ENCODE measurements at places on chromosomes 1 and 21.

DNA sequence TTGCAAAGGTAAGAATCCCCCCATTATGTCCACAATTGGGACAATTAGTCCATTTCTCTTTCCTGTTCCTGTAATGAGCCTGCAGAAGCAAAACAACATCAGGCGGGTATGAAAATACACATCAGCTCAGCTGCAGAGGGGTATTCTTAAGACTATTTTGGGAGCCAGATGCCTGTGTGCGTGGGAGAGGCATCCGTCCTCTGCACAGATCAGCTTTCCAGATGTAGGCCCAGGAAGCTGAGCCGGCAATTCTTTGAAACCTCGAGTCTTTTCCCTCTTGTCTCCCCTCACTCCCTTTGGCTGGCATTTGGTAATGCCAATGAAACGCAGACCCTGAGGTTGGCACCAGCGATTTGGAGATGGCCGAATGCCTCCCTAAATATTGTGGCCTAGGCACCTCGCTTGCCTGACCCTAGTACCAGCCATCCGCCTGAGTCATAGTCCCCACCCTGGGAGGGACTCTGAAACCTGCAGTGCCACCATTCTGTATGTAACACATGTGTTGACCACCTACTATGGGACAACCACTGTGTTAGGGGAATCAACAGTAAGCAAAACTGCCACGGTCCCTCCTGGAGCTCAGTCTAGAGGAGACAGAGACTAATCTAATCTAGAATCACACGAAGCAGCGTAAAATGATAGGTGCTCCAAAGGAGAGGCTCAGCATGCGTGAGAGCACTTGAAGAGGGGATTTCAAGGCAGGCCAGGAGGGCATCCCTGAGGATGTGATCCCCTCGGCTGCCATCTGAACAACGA is 603.0 kb downstream of the MATN1 start:
- DNase-seq, result no peak

DNA sequence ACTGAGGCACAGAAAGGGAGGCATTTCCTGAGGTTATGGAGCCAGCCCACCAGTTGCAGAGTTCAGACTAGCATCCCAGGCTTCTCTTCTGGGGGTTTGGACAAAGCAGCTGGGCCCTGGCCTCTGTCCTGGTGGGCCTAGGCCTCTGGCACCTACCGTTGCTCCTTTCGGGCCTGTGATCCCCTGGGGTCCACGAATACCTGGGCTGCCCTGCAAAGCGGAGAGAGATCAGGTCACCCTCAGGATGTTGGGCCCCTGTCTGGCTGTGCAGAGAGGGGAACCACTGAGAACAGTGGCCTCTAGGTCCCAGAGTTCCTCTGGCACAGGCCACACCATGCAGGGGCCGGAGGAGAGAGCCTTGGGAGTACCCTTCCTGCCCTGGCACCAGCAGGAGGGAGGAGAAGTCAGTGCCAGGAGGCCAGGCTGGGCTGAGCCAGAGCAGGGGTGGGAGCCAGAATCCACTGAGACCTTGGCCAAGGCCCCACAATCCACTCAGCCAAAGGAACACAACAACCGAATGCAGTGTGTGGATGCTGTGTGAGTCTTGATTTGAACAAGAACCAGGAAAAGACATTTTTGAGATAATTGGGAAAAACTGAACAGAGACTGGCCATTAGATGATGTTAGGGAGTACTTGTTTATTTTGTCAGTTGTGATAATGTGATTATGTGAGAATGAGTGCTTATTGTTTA is 8.9 kb downstream of the COL9A2 start:
- DNase-seq, result no peak

DNA sequence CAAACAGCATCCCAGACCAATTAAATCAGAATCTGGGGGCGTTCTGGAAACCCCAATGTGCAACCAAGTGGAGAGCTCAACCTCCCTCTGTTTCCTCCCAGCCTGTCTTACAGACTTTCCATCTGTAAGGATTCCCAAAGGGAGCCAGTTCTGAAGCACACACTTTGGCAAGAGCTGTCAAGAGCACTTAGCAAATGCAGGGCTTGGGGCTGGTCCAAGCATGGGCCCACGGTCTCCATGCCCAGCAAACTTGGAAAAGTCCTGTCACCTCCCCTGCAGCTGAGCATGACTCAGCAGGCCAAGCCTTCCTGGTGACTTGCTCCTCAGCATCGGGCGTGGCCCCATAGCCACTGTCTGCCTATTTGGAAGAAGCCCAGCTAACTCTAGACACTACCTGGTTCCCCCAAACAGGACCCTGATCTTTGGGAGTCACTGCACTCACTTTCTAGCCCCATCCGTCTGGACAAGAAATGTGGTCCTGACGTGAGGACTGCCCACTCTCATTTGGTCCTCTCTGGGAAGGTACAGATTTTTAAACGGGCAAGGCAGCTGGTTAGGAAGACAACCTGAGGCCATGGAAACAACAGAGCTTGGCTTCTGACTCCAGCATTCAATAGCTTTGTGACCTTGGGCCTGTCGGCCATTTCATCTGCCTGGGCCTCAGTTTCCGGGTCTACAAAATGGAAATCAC is 16.9 kb downstream of the SLC2A1 start:
- DNase-seq, result no peak

- DNase-seq, result no peak
These were observed 620.2 kb downstream of the PLPP3 start for GRCh38 chr1:55959136-55959548.

- no peak for DNase-seq
These were observed 5.0 kb downstream of the MYOCOS start for GRCh38 chr1:171627020-171627419.

- no peak for DNase-seq
These were observed 27.3 kb downstream of the OPTC start for GRCh38 chr1:203521074-203521794.

DNA sequence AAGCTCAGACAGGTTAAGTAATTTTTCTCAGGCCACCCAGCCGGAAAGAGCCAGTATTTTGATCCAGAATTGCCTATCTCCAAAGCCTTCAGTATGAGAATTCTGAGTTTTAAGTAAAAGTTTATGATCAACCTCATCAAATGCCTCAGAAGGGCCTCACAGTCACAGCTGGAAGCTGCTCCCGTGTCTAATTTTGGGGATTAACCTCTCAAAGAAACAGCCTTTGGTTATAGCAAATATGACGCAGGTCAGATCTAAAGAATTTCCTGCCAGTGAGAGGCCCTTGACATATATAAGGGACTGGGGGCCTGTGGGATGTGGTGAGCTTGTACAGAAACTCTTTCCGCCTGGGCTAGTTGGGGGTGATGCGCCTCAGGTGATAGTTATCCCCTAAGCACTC is 2.3 kb downstream of the EXTL1 start:
- no peak for DNase-seq

DNA sequence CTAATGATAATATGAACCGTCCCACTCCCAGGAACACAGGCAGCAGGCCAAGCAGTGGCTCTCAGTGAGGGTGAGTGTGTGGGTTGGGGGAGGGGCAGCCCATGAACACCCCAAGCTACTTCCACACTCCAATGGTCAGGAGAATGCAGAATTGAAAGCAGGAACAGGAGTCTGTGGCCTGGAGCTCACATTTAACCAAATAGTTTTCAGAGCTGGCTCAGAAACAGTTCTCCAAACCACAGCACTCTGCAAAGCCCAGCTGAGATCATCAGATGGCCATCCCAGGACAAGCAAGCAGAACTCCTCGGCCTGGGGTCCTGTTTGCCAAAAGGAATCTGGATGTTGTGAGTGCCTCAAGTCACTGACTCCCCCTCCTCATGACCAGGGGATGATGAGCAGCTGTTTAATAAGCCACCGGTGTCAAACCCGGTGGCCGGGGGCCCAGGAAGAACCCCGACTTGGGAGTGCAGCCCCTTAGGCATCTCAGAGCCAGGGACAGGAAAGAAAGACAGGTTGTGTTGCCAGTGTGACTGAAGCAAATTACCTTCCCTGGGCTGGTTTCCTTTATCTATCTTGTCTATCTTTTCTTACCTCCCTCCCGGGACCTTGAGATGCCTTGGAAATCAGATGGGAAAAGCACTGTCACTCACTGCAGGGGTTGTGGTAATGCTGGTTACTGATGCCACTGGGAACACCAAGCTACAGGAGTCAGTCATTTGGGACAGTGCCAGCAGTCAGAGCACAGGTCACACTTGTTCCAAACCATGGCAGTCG is 20.4 kb downstream of the DEGS1 start:
- DNase-seq, result no peak

GRCh38 chr1:246332078-246332477 is 175.0 kb downstream of the SMYD3 start:
- DNase-seq, result no peak

DNA sequence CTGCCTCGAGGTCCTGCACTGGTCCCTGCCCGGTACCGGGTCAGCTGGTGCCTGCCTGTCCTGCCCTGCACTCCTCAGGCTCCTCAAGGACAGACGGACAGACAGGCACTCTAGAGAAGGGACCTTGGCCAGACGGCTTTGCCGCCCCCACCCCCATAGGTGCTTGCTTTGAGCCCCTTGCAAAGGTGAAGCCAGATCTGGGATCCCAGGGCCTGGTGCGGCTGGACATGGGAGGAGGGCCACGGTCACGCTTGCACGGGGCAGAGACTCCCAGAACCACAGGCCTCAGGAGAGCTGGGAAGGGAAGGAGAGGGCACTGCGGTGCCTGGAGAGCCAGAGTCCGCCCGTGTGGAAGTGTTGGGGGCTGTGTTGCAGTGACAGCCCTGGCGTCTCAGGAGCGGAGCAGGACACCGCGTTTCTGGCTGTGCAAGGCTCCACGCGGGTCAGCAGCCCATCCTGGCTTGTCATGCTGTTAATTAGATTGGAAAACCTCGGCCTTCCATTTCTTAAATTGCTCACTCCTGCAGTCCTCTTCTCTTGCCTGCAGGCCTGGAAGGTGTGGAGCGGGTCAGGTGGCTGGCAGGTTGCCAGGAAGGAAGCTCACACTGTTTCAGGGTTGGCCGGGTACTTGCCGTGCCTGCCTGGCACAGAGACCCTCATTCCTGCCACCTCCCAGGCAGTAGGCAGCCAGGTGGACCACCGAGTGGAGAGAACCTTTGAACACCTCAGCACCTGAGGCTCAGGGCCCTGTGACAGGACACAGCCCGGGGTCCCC is 16.3 kb downstream of the COL18A1 start:
- DNase-seq, result no peak

- no peak for DNase-seq
These were observed 2.4 kb downstream of the CCN1 start for GRCh38 chr1:85582687-85583591.

DNA sequence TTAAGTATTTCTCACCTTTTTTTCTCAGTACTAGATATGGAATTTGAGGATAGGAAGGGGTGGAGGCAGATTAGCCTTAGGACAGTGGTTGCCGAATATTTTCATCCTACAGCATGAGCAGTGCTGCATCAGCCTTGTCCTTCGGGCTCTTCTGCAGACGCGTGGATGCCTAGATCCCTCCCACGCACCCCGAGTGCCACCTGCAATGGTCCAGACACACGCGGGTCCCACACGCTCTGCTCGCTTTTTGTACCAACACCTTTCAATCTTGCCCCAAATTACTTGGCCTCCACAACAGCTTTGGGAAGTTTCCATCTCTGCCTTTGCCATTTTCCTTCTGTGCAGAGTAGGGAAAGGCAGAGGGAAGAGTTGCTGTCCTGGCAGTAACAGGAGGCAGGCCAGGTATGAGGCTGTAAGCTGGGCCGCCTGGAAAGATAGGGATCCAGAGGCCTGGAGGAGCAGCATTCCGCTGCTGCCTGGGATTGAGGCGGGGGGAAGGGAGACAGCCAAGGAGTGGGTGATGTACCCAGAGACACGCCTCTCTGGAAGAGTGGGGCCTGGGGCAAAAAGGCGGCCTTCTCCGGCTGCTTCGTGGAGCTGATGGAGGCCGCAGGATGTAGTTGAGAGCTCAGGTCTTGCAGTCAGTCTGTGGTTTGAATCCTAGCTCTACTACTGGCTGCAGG is 467.7 kb downstream of the KIF26B start:
- no peak for DNase-seq

DNA sequence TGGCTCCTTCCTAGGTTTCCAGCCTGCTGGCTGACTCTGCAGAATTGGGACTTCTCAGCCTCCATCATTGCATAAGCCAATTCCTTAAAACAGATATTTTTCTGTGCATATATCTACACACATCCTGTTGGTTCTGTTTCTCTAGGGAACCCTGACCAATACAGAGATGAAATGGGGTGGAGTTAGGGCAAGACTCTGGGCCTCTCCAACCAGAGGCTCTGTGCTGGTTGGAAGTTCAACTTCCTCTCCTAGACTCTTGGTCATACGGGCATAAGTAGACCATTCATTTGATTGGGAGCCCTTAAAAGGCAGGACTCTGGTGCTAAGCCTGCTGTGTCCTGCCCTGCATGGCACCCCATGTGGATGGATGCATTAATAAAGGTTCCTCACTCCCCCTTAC is 55.0 kb downstream of the CNIH3 start:
- DNase-seq, result no peak

All from activated naive CD4-positive, alpha-beta T cell (primary cell).